ENCODE measurements at places on chromosomes 16 and 17.

GRCh38 chr17:15343749-15344148 is 2.4 kb upstream of the TEKT3 start:
- no peak for DNase-seq

DNA sequence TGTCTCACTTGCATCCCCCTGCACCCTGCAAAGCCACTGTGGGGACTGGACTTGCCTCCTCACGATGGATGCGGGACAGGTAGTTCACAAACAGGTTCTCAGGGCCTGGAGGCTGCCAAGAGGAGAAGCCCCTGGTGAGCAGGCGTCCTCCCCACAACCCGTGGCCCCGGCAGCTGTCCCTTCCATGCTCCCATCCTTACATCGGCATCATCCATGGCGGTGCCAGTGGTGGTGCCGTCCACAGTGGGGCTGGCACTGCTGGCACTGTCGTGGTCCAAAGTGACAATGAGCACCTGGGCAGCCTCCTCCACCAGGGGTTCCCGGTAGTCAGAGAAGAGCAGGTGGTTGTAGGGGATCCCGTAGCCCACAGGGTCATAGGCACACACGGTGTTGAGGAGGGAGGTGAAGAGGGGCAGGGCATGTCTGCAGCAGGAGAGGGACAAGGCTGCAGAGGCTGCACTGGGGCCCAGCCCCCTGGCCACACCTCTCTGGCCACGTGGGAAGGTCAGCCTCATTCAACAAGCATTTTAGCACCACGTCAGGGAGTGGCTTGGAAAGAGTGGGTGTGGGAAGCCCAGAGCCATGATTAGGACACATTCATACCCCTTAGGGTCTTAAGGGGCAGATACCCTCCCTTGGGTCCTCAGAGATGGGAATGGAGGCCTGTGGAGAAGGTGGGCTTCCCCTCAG is 12.6 kb downstream of the HID1 start:
- no peak for DNase-seq

DNA sequence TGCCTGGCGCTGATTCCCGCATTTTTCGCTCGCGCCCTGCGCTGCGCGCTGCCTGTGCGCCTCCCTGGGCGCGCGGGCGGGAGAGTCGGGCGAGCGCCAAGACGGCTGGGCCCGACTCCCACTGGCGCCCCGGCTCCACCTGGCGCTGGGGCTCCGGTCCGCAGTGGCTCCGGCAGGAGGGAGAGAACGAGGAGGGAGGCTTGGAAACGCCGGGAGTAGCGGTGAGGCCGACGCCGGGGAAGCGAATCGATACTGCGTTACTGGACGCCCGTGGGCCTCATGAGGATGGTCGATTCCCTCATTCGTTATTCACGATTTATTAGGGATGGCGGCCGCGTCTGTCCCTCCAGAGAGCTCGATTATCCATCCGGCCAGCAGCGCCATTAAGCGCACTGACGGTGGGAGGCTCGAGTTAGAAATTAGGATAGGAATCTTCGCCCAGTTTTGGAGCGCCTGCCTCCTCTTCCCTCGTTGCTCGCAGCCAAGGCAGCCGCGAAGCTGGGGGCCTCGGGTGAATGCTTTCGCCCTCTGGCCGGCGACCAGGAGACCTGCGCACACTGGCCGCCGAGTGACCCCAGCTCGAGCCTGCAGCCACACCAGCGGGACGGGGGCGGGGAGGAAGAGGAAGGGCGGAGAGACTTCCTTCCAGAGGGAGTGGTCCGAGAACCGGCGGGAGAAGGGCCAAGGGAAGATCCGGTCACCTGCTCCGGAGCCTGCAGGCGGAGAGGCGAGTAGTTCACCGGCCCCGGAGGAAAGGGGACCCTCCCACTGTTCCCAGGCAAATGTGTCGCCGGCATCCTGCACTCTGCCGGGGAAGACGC is 1.3 kb upstream of the PCGF2 start:
- DNase-seq: peak; percentile 49

GRCh38 chr16:19687279-19687678 is 30.7 kb downstream of the KNOP1 start:
- DNase-seq: no peak

- no peak for DNase-seq
Observed at GRCh38 chr17:71933306-71933705, 187.5 kb upstream of the SOX9 start.

- DNase-seq: peak; percentile 57
Observed at GRCh38 chr16:77951788-77952187, 70.6 kb upstream of the CLEC3A start.

DNA sequence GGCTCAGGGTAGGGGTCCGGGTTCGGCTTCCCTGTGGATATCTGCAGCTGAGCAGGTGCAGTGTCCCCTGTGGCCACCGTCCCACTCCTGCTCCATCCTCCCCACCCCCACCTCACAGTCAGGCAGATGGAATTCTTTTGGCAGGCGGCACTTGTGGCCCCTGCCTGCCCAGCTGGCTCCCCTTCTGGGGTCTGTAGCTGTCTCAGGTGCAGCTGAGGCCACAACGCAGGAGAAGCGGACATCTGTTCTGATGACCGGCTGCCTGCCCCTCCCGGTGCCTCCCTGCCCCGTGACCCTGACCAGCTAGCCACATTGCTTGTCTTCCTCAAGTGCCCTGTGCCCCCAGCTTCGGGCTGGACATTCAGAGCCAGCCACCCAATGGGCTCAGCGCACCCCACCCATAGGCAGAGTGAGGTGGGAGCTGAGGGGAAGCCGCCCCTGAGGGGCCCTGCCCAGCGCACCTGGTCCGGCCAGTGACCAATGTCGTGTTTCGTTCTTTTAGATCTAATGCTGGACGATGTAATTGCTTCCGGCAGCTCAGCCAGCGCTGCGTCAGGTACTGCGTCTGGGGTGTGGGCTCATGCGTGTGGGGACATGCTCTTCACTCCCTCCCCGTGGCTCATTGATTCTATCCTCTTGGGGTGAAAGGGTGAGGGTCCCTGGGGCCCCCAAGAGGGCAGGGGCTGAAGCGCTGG is 25.2 kb upstream of the ABCC3 start:
- DNase-seq: no peak

DNA sequence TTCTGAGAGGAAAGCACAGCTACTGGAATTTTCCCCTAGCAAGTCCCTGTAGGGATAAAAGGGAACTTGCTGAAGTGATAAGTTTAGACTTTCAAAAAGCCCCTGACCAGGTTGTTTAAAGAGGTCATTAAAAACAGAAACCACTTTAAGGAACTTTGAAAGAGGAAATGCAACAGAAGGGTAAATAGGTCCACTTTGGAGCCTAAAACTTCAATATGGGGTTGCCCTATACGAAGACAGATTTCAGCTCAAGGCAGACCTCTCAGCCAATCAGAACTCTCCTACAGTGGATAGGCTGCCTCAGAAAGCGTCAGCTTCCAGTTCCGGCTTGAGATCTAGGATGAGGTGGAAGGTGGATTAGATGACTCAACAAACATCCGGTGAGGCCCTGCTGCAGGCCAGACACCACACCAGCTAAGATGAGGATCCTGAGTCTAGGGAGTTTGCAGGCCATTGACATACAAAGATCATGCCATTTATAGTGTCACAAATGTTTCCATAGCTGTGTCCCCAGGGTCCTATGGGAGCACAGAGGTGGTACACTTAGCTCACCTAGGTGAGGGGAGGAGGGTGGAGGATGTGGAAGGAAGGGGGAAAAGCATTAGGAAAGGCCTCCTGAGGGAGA is 7.9 kb upstream of the MFSD6L start:
- peak; percentile 62 for DNase-seq

GRCh38 chr17:36937959-36938565 is 787 bp downstream of the LHX1 start:
- DNase-seq: no peak

DNA sequence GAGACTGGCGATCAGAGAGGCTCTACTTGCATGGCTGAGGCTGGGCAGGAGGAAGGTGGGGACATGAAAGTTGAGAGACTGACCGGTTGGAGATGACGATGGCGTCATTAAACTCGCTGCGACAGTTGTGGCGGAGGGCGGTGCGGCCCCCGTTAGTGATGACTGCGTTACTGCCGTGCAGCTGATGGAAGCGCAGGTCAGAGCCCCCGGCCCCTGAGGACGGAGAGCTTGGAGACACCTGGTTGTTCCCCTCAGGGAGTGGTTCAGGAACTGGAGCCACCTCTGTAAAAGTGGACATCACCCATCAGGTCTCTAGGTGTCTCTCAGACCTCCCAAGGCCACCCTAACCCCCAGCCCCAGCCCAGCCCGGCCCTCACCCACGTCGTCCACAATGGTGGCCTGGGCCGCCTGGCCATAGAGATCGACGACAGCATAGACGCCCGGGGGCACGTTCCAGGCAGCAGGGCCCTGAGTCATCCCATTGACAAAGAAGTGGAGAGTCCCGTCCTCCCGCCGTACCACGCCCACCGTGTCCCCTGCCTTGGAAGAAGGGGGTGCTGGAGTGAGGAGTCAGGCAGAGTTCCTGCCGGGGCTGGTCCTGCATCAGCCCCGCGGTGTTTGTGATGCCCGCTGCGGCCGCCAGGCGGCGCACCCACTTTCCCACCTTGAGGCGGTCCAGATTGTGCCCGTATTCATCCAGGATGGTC is 5.3 kb downstream of the NEURL4 start:
- DNase-seq: no peak

DNA sequence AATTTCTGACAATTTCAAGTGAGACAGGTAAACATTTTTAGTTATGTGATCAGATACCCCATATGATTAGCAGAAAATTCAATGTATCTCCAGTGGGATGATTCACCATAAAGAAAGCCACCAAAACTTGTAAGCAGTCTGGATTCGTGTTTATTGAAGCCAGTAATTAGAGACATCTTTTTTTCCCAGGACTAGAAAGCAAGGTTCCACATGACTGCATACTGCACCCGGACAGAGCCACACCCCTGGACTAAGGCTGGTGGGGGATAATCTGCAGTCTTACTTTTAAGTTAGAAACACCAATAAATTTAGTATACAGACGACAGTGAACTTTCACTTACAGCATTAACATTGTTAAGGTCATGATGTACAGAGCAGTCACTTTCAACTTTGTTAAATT is 24.2 kb upstream of the CMTM4 start:
- DNase-seq: no peak

GRCh38 chr17:9788601-9789000 is 2.8 kb downstream of the DHRS7C start:
- no peak for DNase-seq

- no peak for DNase-seq
Observed at GRCh38 chr17:48219617-48220016, 112.1 kb downstream of the SNX11 start.

GRCh38 chr17:64401941-64402340 is 11.3 kb upstream of the PECAM1 start:
- no peak for DNase-seq

DNA sequence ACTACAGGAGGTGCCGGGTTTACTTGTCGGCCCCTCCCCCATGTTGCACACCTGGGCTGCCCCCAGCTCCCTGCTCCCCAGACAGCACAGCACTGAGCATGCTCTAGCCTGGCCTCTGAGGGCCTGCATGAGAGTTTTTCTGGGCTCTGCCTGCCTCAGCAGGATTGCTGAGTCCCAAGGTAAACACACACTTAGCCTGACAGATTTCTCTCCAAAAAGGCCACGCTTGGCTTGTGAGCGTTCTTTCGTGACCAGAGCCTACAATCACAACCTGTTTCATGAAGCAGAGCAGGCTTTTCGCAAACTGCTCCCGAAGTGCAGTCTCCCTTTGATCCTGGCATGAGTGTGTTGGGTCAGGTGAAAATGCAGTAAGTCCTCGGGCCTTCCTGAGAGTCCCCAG is 9.8 kb upstream of the CD300E start:
- peak; percentile 24 for DNase-seq

GRCh38 chr17:17015230-17015629 is 27.0 kb upstream of the MPRIP start:
- DNase-seq: no peak

DNA sequence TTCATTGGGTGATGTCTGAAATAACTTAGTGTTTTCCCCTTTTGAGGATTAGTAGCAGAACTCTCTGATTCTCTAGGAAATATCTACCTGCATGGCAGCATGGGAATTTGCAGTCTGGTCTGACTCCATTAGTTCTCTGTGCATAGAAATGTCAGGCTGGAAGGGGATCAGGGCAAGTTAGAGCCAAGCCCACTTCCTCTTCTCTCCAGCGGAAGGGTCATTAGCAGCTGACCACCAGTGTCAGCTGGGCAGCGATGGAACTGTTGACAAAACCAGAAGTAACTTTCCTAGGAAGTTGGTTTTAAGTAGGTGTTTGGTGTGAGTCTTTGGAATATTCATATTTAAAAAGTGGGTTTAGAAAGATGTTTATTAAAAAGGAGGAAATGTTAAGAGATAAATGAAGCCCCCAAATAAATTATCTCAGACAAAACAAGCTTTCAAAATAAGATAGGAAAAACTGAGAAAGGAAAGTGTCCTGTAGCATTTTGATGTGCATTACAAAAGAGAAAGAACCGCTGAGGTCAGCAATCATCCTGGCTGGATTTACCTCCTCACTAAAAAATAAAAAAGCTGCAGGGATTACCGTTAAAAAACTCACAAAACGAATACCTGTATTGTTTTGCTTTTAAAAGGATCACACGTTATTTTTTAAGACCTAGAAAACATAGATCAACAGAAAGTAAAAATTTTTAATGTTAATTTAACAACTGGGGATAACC is 32.4 kb upstream of the MMD start:
- peak; percentile 33 for DNase-seq

- DNase-seq: no peak
Observed at GRCh38 chr16:10511829-10512228, 68.6 kb downstream of the EMP2 start.

GRCh38 chr16:75702242-75702641 is 981 bp upstream of the DUXB start:
- DNase-seq: no peak

DNA sequence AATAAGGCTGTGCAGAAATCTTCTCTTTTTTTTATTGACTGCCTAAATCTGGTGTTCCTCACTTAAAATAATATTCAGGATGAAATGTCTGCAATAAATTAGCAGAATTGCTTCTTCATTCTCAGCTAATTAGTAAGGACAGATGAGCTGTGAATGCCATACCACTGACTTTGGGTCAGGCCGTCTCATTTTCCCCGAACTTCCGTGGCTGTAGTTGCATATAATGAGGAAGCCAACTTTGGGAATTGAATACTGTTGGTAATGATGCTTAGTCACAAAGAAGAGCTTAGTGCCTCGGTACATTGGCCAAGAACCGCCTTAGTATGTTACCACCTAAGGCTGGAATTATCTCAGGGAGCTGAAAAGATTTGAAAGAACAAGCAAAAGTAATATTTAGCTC is 47.6 kb downstream of the NUP93 start:
- no peak for DNase-seq

- DNase-seq: peak; percentile 22
Observed at GRCh38 chr16:14502256-14502875, 127.7 kb downstream of the PARN start.

GRCh38 chr17:80526116-80526910 is 18.3 kb upstream of the RPTOR start:
- DNase-seq: no peak

- no peak for DNase-seq
Observed at GRCh38 chr17:219696-220095, 38.2 kb upstream of the DOC2B start.

Measured in RPMI8226 (cell line).